ENCODE measurements at places on chromosomes 13 and 19. TPM values are rescaled to one million over a fixed set of nuclear protein-coding genes. Genes with fewer than 3 reads are reported as not detected.

Gene S1PR5
- total RNA-seq, result 0.47 TPM

DNA sequence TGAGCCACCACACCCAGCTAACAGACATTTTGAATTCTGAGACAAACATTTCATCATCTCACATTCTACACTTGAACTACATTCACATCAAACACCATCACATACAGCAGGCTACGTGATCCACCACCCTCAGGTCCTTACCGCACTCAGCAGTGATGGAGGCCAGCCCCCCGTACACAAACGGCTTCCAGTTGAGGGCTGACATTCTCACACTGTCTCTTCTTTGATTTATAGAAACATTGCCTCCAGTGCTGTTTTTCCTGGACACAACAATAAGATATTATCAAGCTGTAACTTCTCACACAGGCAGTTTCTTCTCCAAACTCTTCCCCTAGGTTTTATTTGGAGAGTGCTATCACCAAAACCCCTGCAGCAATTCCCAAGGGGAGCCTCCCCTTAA, 7.0 kb downstream of the SLC25A30 start:
- DNase-seq, result no peak

- no peak for DNase-seq
Measured at GRCh38 chr13:112655913-112656312, 33.9 kb upstream of the ATP11A start.

DNA sequence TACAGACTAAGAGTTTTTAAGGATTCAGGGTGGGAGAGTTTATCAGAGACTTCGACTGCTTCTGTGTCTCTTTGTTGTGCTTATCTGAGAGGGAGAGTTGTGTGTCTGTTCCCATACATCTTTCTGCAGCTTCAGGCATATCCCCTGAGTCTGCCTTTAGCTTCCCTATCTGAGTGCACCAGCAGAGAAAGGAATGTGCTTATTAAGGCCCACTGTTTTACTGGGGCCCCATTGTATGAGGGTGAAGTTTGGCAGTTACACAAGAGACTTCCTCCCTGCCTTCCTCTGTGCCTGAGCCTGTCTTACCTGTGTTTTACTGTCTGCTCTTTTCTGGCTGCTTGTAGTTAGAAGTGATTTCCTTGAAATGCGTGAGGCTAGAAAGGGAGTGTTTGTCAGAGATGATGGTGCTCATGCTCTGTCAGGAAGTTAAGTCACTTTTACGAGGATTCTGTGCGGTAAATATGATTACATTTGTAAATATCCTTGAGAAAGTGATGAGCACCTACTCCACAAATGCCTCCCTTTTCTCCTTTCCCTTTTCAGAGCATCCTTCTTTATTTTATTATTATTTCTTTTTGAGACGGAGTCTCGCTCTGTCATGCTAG, 1228.9 kb upstream of the MIR17HG start:
- no peak for DNase-seq

GRCh38 chr19:46803555-46803954, 15.2 kb upstream of the SLC1A5 start:
- no peak for DNase-seq
